Activated CD4-positive, alpha-beta T cell treated with anti-CD3 and anti-CD28 coated beads for 24 hours (primary cell): ENCODE measurements at places on chromosomes 2 and 18.

- DNase-seq = no peak
Observed at GRCh38 chr18:61988100-61988499, 95.3 kb upstream of the RNF152 start.

- DNase-seq = no peak
Observed at GRCh38 chr2:202169131-202169530, 69.3 kb downstream of the SUMO1 start.

DNA sequence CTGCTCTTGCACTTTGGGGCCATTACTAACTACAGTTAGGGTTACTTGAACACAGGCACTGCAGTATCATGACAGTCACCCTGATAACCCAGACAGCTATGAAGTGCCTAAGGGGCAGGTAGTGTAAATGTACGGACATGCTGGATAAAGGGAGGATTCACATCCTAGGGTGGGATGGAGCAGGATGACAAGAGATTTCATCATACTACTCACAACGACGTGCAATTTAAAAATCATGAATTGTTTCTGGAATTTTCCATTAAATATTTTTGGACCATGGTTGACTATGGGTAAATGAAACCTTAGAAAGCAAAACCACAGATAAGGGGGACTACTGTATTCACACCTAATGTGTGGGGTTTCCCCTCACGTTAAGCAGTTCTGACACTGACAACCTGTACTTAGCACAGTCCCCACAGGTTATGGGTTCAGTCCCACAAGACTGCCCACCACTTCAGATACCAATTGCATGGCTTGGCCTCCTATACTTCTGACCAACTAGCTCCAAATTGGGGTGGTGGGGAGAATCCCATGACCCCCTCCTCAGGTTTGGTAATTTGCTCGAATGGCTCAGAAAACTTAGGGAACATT lies 75.8 kb downstream of the NAT8 start:
- no peak for DNase-seq

DNA sequence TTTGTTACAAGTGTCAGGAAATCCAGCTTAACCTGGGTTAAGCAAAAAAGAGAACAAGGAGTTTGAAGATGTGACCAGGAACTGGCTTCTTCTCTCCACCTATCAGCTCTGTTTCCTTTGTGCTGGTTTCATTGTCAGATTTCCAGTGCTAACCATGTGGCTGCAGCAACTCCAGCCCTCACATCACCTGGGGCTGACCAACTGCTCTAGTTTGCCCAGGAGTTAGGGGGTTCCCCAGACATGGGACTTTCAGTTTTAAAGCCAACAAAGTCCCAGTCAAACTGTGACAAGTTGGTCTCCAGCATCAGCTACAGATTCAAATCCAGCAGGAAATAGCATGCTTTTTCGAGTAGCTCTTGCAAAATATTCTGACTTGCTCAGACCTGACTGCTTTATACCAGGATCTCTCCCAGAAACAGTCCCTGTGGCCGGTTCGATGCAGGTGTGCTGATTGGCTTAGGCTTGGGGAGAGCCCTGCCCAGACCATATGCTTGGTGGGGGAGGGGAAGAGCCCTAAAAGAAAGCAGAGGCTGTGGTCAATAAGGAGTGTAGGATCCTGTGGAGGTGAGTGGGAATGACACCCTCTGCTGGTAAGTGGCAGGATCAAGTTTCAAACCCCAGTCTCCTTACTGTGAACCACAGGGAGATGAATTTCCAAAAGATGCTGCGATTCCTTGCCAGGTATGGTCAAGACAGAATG lies 49.5 kb downstream of the KCNE4 start:
- no peak for DNase-seq

DNA sequence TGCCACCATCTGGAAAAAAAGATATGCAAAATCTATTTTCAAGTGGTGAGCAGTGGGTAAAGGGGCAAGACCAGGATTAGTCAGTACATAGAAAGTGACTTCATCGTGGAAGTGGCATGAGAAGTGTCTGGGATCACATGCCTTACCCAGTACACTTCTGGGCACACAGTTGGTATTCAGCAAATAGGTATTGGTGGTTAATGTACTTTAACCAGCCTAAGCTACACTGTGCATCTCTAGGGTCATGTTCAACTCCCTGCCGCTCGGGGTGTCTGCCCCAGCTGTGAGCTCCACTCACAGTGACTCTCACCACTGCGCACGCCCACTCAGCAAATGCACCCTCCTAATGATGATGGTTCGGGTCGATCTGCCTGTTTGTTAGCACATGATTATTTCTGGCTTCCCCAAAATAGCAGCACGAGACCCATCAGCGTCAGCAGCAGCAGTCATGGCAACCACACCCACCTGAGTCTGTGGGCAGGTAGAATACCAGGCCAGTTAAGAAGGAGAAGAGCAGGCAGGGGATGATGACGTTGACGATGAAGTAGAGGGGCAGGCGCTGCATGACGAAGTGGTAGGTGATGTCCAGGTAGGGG lies 11.1 kb downstream of the CHRNA1 start:
- no peak for DNase-seq

DNA sequence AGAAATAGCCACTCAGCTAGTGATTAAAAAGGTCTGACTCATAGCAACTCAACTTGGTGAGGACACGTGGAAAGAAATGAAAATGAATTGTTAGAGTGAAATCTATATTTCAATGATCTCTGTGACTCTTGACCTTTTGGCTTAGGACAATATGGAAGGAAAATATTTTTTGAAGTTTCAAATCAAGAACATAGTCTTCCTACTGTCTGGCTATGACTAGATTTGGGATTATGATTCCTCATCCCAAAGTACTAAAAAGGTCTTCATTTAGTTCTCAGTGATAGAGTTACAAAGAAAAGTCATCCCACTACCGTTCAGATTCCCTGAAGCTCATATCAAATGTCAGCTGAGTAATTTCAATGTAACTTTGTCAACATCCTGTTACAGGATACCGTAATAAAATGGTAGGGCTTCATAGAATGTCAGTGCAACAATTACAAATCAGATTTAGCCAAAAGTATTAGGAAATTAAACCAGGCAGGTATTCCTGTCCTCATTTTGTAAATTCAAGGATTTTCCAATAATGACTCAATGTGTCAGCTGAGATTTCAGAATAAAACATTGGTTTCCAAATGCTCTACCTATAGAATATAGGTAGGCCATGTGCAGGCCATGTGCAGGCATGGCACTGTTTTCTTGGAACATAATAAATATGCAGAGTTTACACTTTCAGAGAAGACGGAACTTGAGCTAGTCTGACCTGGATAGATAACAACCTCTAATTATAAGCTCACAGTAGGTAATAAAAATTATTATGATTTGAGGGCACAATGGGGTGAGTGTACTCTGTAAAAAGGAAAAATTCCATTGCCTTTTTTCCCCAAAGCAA lies 36.0 kb downstream of the ANKRD29 start:
- DNase-seq = no peak

DNA sequence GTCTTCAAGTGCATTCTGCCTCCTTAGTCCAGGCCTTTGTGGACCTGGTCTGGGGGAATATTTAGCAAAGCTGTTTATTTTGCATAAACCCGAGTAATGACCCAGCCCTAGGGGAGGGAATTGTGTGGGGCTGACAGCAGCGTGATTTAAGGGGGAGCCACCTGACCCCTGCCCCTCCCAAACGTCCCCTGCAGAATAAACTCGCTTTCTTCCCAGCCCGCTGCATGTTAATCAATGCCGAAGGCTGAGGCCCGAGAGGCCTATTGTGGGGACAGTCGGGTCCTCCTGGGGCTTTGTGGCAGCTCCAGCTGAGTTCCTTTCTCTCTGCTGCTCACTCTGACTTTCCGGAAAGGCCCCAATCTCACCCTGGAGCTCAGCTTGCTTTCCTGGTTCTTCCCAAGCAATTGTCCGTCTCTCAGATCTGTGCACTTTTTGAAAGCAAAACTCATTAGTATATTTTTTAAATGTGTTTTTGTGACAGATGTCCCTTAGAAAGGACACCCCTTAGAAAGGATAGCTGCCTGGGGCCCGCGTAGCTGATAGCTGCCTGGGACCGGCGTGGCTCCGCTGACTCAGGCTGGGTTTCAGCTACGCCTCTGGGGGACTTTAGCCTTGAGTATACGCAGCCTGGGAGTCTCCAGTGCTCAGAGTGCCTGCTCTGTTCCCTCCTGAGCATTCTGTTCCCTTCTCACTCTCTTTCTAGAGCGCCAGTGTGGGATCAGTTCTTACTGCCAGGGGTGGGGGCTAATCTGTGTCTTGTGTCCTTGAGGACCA lies 158.3 kb downstream of the GLI2 start:
- DNase-seq = no peak

DNA sequence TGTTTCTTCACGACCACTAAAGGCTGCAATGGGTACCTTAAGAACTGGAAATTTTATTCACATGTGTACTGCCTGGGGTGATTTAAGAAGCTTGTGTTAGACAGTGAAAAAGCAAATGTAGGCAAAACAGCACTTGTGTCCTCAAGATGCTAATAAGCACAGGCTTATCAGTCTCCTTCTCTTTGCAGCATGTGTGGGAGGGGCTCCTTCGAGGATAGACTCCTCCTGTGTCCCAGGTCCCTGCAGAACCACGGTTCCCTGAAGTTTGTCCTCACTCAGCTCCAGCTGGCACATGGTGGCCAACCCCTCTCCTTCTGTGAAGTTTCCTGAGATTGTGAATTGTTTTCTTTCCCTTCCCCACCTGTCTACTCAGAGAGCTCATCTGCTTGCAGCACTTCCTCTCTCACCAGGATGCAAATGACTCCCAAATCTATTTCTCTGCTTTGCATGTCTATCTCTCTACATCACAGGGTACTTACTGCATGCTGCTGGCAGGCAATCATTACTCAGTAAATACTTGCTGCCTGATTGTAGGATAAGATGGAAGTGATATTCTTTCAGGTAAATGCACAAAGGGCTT lies 589.6 kb upstream of the KLHL29 start:
- DNase-seq = no peak

DNA sequence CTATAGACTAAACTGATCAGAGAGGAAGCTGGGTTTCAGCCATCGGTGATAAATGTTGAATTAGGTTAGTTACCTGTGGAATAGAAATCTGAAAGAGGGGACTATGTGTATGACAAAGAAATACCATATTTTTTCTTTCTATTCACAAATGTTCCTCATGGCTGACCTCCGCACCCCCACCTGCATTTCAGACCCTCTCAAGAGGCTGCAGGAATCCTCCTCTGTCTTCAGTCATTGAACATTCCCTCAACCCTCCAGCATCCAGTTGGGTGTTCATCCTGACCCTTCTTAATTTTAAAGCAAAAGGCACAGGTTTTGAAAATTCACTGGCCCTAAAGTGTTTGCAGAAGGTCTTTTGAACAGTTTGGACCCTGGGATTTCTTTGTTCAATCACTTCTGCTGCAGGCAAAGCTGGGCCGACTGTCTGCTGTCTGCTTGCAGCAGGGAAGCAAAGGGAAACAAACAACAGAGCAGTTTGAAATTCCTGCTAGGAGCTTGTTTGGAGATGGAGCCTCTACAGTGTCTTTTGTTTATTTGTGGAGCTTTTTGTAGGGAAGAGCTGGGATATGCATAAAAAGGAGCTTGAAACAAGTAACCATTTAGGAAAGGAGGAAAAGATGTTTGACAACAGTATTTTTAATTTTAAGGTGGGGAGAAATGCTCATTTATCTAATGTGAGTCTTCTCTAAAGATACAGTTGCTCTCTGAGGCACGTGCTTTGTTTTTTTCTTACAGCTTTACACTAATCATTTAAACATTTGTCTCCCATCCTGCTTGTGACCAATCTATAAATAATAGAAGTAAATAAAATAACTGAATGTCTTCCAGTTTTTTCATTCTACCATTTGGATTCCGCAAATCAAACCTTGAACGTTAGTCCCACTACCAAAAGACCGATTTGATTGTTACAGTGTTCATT lies 213.3 kb upstream of the MMADHC start:
- no peak for DNase-seq

GRCh38 chr2:71614976-71615766 lies 161.8 kb downstream of the DYSF start:
- DNase-seq = no peak

DNA sequence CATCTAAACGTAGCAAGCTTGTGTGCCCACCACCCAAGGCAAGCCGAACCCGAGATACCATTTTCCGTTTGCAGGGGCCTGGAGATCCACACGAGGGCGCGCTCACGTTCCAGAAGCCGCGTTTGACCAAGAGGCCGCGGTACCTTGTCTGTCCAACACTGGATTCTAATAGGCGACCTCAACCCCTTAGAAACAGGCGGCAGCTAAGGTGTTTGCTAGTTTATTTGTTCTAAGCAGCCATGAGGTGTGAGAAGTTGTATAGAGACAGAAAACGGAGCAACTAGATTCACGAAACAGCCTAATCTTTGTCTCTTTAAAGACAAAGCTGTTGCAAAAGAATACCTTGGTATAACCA lies 4.2 kb downstream of the HOXD11 start:
- DNase-seq = no peak

DNA sequence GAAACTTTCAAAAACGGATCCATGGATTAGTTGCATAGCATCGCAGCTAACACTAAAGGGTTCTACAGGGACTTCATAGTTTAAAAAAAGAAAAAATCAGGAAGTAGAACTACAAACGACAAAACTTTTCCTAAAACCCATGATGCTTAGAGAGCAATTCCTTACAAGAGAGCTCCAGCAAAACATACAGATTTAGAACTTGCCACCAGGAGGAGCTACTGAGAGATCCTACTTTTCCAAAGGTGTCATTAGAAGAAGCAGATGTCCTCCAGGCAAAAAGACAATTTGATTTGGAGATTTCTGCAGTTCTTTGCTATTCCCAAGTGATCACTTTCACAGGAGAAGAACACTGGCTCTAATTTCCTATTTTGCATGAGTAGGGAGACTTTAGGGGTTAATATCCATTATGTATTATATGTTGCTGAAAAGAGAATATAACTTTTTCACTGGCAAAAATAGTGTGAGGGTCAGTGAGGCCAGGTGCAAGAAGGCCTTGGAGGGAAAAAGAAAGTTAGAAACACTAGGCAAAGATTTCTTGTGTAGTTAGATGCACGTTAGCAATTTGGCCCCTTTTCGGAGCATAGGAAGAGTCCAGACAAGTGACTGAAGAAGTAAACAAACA lies 436.2 kb downstream of the SUCLG1 start:
- DNase-seq = no peak

- DNase-seq = no peak
Observed at GRCh38 chr18:75931079-75931478, 503.6 kb upstream of the SMIM21 start.

DNA sequence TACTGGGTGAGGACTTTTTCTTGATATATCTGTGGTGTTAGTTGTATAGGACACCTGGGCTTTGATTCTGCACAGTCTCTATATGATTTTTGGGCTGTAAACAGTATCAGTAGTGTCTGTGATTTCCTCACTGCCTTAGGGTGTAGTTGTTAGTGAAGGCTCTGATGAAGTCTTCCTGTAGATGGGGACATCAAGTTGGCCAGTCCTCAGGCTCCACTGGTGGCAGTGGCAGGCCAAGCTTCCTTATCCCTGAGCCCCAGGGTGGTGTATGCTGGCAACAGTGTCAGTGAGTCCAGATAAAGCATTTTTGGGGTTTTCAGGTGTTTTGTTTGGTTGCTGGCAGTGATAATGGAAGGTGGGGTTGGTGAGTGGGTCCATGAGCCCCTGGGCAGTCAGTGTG lies 961.4 kb downstream of the DSC3 start:
- DNase-seq = no peak

GRCh38 chr2:28359222-28360057 lies 33.2 kb upstream of the FOSL2 start:
- DNase-seq = peak; percentile 71
